ENCODE measurements at places on chromosomes 5 and 9.

DNA sequence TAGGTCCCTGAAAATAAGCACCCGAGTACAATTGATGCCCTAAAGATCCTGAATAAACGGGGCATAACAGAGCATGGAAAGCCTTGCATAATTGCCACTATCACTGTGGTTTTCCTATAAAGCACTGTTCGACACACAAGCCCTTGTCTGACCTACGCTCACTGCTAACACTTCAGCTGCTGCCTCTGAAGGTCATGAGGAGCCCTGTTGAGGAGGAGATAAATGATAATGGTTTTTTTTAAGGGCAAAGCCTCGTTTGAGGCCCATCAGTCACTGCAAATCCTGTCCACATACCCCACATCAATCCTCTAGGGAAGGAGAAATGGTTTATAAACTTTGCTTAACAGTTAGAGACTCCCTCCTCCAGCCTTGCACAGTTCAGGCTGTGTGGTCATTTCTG lies 35.1 kb downstream of the GABBR2 start:
- no peak for DNase-seq

DNA sequence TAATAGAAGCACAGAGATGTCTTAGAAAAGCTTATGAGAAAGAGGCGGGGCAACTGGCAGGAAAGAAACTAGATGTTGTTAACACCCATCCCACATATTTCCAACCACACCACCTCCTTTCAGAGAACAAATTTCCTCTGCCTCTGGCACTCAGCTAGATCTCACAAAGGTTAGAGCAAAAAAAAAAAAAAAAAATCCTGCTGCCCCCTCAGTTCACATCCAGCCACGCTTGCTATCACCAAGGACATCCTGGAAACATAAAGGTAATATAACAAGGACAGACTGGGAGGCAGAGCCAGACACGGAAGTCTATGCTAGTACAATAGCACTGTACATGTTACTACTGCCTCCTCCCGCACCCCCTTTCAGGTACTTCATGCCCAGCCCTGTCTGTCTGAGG lies 238.0 kb upstream of the PTGER4 start:
- no peak for DNase-seq

- peak; percentile 59 for DNase-seq
These were observed 1.2 kb upstream of the NPR3 start for GRCh38 chr5:32709750-32710549.

DNA sequence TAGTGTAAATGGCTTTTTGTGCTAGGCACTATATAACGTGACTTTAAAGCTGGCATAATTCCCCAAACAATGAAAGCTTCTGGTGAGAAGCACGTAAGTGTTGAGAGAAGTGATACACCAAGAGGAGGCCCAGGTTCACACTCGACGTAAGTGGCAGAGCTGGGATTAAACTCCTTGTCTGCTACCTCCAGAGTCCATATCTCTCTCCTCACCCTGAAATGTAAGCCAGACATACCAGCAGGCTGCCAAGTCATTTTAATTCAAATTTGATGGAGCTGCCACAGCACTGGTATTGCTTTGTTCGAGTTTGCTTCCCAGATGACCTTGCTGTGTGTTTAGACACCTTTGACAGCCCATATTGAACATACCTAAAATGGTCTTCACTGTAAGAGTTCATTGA lies 319.7 kb downstream of the GLIS3 start:
- no peak for DNase-seq

GRCh38 chr9:125407974-125408900 lies 146.6 kb downstream of the GAPVD1 start:
- DNase-seq: peak; percentile 49

- no peak for DNase-seq
These were observed 163.3 kb upstream of the RAD23B start for GRCh38 chr9:107119735-107120134.

- DNase-seq: no peak
These were observed 2.5 kb upstream of the PHF19 start for GRCh38 chr9:120879446-120879845.

DNA sequence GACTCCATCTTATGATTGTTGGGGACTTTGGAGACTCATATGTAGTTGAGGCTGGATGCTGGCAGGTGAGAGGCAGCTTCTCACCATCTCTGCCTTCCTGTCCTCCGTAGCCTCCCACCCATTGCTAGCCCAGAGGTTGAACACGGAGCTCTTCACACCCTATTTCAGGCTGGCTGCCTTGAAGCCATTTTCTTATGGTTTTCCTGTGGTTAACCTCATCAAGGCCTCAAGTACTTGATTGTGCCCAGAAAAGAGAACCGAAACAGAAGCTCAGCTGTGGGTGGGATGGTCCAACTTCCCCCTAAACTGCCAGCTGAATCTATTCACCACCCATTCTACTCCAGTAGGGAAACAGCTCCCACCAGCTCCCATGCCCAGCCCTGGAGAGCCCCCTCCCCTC lies 102.9 kb downstream of the LIFR start:
- DNase-seq: no peak

DNA sequence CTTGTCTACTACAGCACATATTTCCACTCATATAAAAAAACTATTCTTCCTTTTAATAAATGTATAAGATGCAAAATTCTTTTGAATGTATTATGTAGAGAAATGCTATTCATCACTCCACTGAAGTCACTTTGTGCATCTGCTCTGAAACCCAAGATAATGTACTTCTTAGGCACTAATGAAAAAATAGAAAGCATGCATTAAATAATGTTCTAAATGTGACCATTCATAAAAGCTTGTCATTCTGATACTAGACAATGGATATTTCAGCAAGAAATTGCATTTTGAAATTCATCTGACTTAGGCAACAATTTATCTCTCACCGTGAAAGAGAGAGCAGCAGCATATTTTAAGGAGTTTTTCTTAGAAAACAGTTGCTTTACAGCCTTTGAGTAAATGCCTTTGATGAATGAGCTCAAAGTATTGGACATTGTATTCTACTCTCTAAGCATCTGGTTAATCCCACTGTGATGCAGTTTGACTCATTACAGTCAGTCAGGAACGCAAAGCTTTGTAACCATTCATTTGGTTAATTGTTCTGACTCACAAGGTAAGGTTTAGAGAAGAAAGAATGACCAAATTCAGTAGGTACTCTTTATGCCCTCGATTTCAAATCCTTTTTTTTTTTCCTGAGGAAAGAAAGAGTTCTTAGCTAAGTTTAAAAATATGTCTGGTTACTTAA lies 2233.8 kb upstream of the C9orf72 start:
- no peak for DNase-seq

DNA sequence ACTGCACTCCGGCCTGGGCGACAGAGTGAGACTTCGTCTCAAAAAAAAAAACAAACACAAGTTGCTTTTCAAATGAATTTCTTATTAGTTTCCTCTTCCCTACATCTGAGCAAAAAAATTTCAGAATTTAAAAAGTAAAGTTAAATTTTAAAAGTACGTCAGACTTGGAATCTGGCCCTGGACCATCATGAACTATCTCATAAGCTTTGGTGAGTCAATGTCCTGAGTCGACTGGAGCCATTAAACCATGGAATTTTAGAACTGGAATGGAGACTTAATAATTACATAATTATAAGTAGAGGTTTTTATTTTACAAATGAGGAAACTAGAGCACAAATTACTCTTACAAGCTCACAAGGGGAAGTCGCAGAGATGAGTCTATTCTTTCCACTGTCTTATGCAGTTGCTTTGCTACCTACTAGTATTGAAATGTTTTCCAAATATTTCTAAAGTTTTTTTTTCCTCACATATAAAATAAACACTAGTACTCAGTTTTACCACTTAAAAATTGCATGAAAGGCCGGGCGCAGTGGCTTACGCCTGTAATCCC lies 98.0 kb upstream of the ZNF608 start:
- no peak for DNase-seq

All from DMS153 (cell line).